ENCODE measurements at places on chromosomes 6 and 20.
A peak's percentile ranks its signal among the peaks of the same experiment; 100 is the strongest.

DNA sequence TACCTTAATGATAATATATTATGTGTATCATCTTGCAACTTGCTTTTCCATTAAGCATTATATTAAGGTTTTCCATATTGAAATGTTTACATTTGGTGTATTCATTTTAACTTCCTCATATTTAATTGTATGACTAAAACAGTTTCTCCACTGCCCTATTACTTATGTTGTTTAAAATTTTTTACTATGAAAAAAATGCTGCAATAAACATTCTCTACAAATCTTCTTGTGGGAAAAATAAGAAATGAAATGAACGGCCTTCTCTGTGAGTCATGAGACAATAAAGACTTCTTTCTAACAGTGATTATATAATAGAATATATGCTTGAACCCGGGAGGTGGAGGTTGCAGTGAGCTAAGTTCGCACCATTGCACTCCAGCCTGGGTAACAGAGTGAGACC, 25.5 kb downstream of the FASTKD5 start:
- no peak for ATAC-seq

GRCh38 chr6:79869184-79869583, 78.2 kb downstream of the ELOVL4 start:
- ATAC-seq = no peak

DNA sequence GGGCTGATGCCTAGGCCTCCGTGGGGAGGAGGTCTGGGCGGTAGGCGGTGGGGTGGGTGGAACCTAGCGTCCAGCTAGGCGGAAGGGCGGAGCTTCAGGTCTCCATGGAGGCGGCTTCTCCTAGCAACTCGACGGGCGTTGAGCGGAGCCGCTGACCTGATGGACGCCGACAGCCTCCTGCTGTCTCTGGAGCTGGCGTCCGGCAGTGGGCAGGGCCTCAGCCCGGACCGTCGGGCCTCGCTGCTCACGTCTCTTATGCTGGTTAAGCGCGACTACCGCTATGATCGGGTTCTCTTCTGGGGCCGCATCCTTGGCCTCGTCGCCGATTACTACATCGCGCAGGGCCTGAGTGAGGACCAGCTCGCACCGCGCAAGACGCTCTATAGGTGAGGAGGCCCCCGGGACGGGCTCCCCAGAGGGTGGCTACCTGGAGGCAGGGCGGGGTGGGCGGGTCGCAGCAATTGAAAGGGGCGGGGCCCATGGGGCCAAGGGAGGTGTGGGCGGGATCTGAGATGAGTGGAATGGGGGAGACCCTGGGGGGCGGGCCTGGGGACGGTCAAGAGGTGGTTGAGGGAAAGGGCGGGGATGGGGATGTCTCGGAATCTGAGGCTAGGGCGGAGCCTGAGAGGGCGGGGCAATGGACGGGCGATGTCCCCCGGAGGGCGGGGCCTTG, at the start of gene RSPH9:
TSS of gene RSPH9 (plus strand) at position 97 of the 673 bp plus-strand sequence. CDS start at position 160, 63 bp downstream.
- peak; percentile 79 for ATAC-seq

DNA sequence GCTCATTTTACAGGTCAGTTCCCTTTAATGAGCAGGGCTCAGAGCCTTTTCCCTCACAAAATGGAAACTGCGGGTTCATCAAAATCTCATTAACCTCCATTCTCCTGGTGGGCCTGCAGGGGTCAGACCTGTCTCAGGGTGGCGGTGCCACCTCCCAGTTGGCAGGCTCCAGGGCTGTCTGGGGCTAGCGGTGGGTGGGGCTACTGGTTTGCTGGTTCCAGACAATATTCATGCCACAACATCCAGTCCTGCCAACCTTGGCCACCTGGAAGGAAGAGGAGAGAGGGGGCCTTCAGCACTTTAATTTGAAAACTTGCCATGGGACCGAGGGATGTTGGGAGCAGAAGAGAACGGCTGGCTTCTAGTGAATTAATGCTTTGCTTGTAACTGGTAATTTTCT, 41.9 kb upstream of the CTNNBL1 start:
- no peak for ATAC-seq

DNA sequence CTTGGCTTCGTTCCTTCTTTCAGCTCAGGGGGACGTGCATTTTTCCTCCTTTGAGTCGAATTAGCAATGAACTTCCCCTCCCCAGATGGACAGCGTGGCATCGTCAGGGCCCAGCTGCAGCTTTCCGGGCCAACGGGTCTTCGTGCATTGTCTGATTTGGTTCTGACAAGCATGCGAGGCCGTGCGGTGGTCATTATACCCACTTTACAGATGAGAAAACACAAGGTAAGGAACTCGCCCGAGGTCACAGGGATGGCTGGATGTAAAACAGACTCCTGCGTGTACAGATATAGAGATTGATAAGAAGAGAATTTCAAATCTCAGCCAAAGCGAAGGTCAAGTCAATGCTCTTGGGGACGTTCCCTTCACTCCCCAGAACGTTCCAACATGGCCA, 187.6 kb upstream of the SULF2 start:
- no peak for ATAC-seq

DNA sequence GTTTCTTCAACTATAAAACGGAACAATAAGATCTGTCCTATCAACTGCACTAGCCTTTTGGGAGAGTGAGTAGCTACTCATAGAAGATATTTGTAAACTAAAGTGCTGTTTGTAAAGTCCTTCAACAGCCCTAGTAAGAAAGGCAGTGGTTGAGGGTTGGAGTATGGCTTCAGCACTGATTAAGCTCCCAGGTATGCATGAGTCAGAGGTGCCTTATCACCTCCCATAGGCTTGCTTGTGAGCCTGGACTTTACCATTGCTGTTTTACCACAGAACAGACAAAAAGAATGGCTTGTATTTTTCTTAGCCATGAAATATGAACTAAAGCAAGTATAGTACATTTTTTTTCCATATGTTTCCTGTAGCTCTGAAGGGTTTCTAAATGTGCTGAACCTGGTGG, 44.1 kb downstream of the SAMD3 start:
- no peak for ATAC-seq

DNA sequence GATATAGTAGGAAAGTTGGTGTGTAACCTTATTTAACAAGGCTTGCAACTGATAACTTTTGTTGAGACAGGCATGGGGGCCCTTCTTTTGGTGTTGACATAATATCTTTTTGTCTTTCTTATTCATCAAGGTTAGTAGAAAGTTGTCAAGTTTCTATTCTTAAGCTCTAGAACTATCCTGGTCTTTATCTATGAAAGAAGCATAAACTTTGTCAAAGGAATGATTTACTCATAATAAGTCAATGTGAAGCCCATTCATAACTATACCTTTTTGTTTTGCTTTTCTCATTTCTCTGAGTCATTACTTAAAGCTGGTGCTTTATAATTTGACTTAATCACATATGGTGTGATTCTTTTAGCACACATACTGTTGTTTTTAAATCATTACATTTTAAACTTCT, 312.4 kb downstream of the UTRN start:
- no peak for ATAC-seq

GRCh38 chr6:134172020-134172705, 119.7 kb upstream of the SLC2A12 start:
- no peak for ATAC-seq

GRCh38 chr6:117840541-117840983, 66.5 kb upstream of the SLC35F1 start:
- ATAC-seq = no peak

DNA sequence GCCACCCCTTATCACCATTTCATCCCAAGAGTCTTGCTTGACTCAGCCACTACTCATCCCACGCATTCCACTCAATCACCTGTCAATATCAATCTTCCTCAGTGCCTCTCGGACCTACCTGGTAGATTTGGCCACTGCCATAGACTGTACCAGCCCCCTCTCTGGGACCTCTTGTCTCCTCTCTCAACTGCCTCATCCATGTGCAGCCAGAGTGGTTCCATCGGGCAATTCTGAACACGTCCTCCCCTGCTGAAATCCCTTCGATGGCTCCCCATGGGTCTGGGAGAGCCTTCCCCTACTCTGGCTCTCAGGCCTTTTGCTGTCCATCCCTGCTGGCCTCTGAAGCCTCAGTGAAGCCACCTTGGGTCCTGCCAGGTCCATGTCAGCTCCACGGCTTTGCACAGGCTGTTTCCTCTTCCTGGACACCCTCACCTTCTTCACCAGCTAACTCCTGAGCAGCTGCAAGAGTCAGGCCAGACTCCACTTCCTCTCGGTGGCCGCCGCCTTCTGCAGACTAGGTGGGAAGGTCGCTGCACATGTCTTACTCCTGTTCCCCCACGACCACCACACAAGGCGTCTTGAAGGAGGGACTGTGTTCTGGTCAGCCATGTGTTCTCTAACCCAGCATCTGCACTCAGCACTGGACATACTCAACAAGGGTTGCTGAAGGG, 120.4 kb downstream of the TOX2 start:
- ATAC-seq = no peak

- no peak for ATAC-seq
Measured at GRCh38 chr6:37225350-37226169, 32.0 kb upstream of the TBC1D22B start.

DNA sequence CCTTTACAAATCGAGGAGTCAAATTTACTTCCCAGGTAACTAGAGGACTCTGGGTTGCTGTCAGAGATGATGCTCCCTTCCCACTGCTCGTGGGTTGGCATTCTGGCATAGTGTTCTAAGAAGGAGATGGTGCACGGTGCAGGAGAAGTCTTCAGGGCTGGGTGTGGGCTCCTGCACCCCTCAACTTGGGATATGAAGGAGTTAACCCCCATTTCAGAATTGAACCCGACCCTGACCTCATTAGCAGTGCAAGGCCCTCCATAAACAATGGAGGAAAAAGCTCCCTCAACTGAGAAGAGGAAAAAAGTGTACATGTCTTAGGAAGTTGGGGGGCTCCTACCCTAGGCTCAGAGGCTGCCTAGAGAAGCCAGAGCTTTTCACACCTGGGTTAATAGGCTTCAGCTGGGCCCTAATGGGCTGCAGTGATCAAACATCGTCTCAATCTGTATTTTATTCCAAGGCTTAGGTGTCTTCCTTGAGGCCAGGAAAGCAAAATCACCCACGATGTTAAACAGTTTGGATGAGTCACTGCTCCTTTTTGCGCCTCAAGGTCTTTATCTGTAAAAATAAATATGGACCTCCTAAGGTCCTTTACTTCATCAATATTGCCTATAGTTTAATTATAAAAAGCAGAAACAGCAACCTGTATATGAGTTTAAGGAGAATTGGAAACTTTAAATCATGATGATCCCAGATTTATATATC, 29.4 kb downstream of the TFAP2B start:
- ATAC-seq = no peak

GRCh38 chr6:168791917-168792316, 350.9 kb downstream of the SMOC2 start:
- no peak for ATAC-seq

DNA sequence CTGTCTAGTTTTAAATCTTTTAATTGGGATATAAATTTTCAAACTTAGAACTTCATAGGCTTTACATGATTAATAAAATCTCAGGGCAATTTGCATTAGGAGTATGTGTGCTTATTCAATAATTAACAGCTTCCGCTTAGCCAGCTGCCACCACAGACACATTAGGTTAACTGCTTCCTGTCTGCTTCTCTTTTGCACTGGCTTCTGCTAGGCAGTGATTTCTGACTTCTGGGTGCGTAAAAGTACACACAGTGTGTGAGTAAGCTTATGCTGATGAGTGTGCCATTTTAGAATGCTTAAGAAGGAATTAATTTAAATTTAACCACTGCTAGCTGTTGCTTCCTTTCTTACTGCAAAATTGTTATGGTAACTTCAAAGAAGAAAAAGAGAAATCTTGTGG, 73.9 kb downstream of the F13A1 start:
- no peak for ATAC-seq

GRCh38 chr6:106727480-106728149, 98.2 kb downstream of the QRSL1 start:
- no peak for ATAC-seq

DNA sequence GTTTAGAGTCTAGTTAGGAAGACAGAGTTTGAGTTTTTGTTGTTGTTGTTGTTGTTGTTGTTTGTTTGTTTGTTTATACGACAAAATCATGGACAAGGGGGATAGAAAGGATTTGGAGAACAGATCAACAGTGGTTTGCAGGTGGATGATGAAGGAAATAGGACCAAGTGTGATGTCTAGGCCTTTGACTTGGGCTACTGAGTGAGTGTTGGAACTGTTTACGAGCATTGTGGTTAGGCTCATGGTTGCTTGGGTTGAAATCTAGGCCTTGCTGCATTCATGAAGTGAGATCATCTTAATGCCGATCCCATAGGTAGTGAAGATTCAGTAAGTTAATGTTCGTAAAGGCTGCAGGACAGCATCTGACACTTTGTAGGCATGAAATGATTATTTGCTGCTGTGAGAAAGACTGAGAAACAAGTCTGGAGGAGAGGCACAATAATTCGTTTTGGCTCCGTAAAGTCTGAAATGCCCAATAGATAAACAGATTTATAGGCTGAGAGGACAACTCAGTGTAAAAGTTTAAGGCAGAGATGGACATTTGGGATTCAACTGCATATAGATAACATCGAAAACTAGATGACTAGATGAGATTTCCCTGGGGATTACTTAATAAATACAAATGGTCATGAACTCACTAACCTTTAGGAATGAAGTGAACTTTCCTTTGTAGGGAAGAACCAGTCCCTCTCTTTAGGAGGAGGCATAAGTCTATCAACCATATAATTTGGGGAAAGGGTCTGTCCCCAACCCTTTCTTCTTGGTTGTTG, 70.0 kb downstream of the HDDC2 start:
- no peak for ATAC-seq

GRCh38 chr20:7094438-7094997, 327.0 kb downstream of the BMP2 start:
- ATAC-seq = no peak

DNA sequence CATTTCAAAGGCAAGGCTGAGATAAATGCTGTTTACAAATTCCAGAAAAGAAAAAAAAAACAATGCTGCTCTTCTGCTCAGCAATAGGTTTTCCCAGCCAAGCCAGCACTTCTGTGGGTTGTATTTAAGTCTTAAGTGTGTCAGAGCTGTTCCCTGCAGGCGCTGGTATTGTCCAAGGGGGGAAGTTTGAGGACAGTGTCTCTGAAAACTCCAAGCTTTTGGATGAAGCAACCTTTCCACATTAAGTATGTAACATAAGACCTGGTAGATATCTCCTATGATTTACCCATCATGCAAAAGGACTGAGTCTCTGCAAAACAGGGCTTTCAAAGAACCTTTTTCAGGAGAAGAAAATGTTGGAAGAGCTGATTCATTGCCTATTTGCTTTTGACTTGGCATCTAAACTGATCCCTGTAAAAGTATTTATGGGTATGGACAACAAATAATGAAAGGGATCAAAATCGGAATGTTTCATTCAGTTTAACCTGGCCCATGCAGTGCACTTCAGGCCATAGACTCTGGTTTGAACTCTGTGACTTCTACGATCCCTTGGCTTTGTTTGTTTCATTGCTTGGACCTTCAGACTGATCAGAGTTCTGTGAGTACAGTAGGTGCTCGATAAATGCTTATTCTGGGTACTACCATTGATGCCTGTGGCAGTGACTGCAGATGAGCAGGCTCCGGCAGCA, 16.1 kb upstream of the PLG start:
- ATAC-seq = no peak
